IMR-90 (cell line): ENCODE measurements at places on chromosomes 13 and 19. TPM values are rescaled to one million over a fixed set of nuclear protein-coding genes. Genes with fewer than 3 reads are reported as not detected.

The ZIK1 gene
- total RNA-seq = 9.2 and 11.8 TPM in 2 replicates

- H3K36me3 ChIP-seq = no peaks in the 10 kb centered on the region
- no peak overlapping the region for H3K4me3 ChIP-seq
- H3K27me3 ChIP-seq = no peaks in the 10 kb centered on the region
- H3K4me1 ChIP-seq = peaks cover 17% of the 10 kb centered on the region
- H3K27ac ChIP-seq = no peak overlapping the region
These were observed 72.3 kb upstream of the POMP start for GRCh38 chr13:28586439-28587173.

DNA sequence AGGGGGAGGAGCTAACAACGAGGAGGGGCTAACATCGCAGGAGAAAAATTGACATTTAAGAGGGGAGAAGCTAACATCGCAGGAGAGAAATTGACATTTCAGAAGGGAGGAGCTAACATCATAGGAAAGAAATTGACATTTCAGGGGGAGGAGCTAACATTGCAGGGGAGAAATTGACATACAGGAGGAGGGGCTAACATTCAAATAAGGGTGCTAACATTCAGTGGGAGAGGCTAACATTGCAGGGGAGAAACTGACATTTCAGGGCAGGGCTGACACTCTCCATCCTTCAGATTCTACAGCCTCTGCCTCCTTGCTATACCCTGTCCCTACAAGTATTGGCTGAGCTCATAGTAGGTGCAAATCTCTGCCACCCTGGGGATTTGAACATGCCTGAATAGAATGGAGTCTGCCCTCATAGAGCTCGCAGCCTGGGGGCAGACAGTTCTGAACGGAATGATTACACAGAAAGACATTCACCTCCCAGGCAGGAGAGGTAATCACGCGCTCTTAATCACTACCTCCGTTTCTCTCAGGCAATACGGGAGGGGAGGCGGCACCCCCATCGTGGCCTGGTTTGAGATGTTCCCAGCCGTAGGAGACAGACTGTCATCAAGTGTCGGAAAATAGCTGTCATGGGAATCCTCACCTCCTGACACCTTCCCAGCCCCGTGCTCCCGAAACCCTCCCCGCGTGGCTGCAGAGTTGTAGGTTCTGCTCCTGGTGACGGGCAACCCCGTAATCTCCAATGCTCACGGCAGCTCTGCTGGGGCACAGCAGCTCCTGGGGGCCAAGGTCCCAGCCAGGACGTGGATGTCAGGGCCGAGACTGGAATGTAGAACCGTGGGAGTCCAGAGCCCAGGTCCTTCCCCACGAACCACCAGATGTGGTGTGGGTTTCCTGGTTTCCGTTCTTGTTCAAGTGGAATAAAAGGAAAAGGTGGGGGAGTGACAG lies 9.5 kb downstream of the GPR32 start:
- no peak overlapping the region for H3K4me3 ChIP-seq
- peaks cover 32% of the 10 kb centered on the region for H3K27me3 ChIP-seq
- no peaks in the 10 kb centered on the region for H3K36me3 ChIP-seq
- no peak overlapping the region for H3K27ac ChIP-seq

DNA sequence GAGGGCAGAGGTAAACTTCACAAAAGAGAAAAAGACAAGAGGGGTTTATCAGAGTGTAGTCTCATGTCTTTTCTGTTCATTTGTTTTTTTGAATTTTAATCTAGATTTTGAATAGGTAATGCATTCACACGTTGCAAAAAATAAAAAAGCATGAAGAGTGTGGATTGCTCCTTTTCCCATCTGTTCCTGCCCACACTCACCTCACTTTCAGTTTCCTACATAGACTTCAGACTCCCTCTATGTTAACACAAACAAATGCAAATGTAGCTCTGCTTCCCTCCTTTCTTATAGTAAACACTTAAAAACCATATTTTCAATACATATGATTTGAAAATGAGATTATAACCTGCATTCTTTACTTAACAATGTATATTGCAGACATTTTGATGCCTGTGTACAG lies 20.3 kb downstream of the TNFSF13B start:
- no peak overlapping the region for H3K4me3 ChIP-seq
- H3K4me1 ChIP-seq = no peaks in the 10 kb centered on the region
- no peak overlapping the region for H3K27ac ChIP-seq

DNA sequence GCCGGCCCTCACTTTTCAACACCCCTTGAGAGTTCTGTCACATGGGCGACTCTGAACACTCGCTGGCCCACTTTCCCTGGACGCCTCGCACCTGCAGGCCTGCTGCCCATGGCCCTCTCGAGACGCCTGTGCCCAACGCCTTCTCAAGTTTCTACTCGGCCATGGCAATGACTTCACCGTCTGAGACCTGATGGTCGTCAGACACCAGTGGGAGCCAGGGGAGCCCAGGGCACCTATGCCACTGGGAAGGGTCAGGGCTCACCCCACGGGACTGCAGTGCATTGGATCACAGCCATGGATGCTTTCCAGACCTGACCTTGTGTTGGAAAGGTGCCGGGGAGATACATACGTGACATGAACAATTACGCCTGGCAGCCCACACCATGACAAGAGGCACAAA lies 60.1 kb downstream of the KLF2 start:
- H3K4me1 ChIP-seq = peaks cover 2% of the 10 kb centered on the region; the same call in 1 of the 2 replicates
- no peak for DNase-seq
- H3K4me3 ChIP-seq = no peak overlapping the region
- peaks cover 25% of the 10 kb centered on the region for H3K36me3 ChIP-seq

The PEX11G gene
- total RNA-seq = 0.72 and 1.1 TPM in 2 replicates

- H3K4me3 ChIP-seq = no peak overlapping the region
- no peaks in the 10 kb centered on the region for H3K36me3 ChIP-seq
- no peaks in the 10 kb centered on the region for H3K4me1 ChIP-seq
- no peak for DNase-seq
These were observed 957.2 kb downstream of the SLITRK1 start for GRCh38 chr13:82925114-82925513.

GRCh38 chr13:42043676-42044075 lies 4.8 kb upstream of the DGKH start:
- no peaks in the 10 kb centered on the region for H3K27me3 ChIP-seq
- no peak for DNase-seq
- peaks cover 6% of the 10 kb centered on the region for H3K4me1 ChIP-seq
- H3K27ac ChIP-seq = no peak overlapping the region

DNA sequence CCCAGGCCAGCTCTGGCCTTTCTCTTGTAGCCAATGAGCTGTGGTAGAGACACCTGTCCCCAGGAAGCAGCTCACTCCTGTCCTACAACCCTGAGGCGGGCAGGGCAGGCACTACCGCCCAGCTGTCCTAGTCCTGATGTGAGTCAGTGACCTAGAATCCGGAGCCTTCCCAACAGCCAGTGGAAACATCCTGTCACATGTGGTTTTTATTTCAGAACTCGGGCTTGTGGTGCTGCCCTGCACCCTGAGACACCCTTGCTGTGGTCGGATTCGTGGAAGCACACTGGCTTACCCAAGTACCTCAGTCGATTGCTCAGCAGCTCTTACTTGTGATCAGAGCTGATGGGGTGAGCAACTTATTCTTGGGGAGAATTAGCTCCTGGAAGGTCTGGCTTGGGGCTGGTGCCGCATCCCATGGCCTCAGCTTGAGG lies 83.6 kb upstream of the ARHGEF7 start:
- no peak overlapping the region for H3K27ac ChIP-seq
- no peaks in the 10 kb centered on the region for H3K27me3 ChIP-seq
- no peaks in the 10 kb centered on the region for H3K36me3 ChIP-seq
- peak; percentile 58 for DNase-seq
- peaks cover 6% of the 10 kb centered on the region for H3K4me1 ChIP-seq

The PRRG2 gene
- under 0.01 and 0.54 TPM in 2 replicates for total RNA-seq

DNA sequence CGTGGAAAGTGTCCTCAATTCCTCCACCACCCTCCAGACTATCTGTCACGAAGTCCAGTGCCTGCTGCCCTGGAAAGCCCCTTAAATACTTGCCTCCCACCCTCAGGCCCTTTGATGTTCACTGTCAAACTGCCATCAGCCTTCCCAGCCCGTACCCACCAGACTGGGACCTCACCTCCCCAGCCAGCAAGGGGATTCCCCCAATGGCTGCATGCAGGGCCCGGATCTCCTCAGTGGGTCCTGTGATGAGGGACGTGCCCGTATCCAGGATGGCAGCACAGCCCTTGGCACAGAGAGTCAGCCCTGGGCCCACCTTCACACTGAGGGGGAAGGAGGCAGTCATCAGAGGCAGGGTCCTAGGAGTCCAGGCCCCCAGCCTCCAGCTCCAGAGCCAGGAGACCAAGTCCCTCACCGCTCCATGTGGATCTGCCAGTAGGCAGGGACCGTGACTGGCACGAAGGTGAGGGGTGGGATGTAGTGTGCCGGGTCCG lies 6.1 kb downstream of the NAPSA start:
- no peak overlapping the region for H3K4me3 ChIP-seq
- H3K36me3 ChIP-seq = no peaks in the 10 kb centered on the region
- H3K27me3 ChIP-seq = peaks cover 8% of the 10 kb centered on the region
- H3K4me1 ChIP-seq = no peaks in the 10 kb centered on the region
- DNase-seq = no peak

DNA sequence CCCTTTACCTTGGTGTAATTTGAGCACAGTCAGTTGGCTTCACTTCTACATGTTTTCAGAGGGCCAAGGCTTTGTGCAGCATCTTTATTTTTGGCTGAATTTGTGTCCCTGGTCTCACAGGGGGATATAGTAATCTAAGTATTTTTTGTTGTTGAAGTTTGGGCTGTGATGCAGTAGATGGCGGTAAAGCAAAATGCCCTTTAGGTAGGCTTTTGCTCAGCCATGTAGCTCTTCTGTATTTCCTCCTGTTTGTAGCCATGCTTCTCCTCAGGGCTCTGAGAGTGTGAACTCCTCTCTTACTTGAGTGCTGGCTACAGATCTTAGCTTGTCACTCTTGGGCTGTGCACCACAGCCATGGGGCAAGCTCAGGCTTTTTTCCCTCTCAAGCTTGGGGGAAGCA lies 328.6 kb downstream of the SLITRK5 start:
- no peak for DNase-seq
- no peak overlapping the region for H3K4me3 ChIP-seq
- H3K27me3 ChIP-seq = no peaks in the 10 kb centered on the region
- H3K4me1 ChIP-seq = no peaks in the 10 kb centered on the region
- no peaks in the 10 kb centered on the region for H3K36me3 ChIP-seq

- peak; percentile 54 for DNase-seq
- peaks cover 6% of the 10 kb centered on the region; the same call in 1 of the 2 replicates for H3K27me3 ChIP-seq
- H3K4me3 ChIP-seq = no peak overlapping the region
- no peaks in the 10 kb centered on the region for H3K4me1 ChIP-seq
- no peaks in the 10 kb centered on the region for H3K36me3 ChIP-seq
These were observed 20.6 kb upstream of the CABP5 start for GRCh38 chr19:48064509-48064908.

DNA sequence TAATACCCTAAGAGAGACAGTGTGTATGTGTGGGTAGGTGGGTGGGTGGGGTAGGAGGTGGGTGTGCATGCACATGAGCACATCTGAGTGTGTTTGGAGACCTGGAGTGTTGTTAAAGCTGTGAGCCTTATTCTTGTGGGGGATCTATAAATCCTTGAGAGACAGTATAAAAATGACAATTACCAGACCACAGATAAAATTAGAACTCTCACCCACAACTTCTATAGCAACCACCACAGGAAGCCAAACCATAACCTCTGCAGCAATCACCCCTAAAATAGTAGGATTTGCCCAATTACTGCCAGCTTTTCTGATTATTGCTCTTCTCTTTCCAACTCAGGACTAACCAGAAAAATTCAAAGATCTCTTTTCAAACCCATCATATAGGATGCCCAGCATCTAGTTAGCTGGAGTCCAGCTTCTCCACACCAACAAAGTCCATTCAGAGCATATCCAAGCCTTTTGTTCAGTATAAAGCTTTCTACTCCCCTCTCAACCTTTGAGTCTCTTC lies 93.4 kb upstream of the SLITRK1 start:
- no peaks in the 10 kb centered on the region for H3K27me3 ChIP-seq
- no peak for DNase-seq
- no peak overlapping the region for H3K4me3 ChIP-seq
- H3K4me1 ChIP-seq = no peaks in the 10 kb centered on the region
- no peaks in the 10 kb centered on the region for H3K36me3 ChIP-seq
- H3K27ac ChIP-seq = no peak overlapping the region

- H3K27ac ChIP-seq = no peak overlapping the region
- DNase-seq = no peak
- no peak overlapping the region for H3K4me3 ChIP-seq
- no peaks in the 10 kb centered on the region for H3K4me1 ChIP-seq
- peaks cover 2% of the 10 kb centered on the region; the same call in 1 of the 2 replicates for H3K36me3 ChIP-seq
These were observed 45.0 kb downstream of the RASA3 start for GRCh38 chr13:114087430-114087829.

DNA sequence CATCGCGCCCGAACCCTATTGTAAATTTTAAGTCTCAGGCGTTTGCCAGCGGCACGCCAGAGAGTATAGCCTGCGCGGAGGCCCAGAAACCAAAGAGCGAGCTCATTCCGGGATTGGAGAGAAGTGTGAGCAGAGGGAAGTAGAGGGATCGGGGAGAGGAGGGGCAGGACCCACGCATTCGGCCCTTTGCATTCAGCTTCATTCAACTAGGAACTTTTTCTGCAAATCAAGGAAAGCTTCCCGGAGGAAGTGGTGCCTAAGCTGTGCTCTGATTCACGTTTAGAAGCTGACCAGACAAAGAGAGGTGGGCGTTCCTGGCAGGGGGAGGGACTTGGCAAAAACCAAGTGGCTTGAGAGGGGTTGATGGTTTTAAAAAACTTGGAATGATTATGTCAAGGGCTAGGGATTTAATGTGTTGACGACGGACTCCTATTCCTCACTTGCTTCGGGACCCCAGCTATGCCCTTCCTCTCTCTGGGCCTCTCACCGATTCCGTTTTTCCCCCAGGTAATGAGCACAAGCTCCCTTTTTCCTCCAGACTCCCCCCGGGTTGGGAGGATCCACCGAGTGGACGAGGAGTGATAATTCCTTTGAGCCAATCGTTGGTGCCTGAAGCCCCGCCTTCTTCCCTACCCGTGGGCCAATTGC lies 811 bp upstream of the PRMT1 start:
- DNase-seq = peak; percentile 95
- peak overlapping the region; percentile 43 for H3K4me3 ChIP-seq
- H3K4me1 ChIP-seq = peaks cover 16% of the 10 kb centered on the region
- no peaks in the 10 kb centered on the region for H3K36me3 ChIP-seq
- no peaks in the 10 kb centered on the region for H3K27me3 ChIP-seq
- H3K27ac ChIP-seq = peak overlapping the region; percentile 91

GRCh38 chr19:29517946-29518345 lies 7.8 kb upstream of the VSTM2B start:
- no peak overlapping the region for H3K27ac ChIP-seq
- no peak for DNase-seq
- H3K4me1 ChIP-seq = no peaks in the 10 kb centered on the region
- H3K27me3 ChIP-seq = peaks cover 2% of the 10 kb centered on the region; the same call in 1 of the 2 replicates
- H3K4me3 ChIP-seq = no peak overlapping the region
- no peaks in the 10 kb centered on the region for H3K36me3 ChIP-seq

The ELOF1 gene
- 62.4 and 121 TPM in 2 replicates for total RNA-seq

GRCh38 chr13:44140146-44140545 lies 233.5 kb upstream of the SERP2 start:
- H3K27ac ChIP-seq = no peak overlapping the region
- H3K4me1 ChIP-seq = peaks cover 10% of the 10 kb centered on the region
- DNase-seq = no peak

The GNA15 gene
- 0.18 and 0.28 TPM in 2 replicates for total RNA-seq

The CCDC70 gene
- not detected in 2 replicates for total RNA-seq

The LENG9 gene
- total RNA-seq = 0.83 and 1.1 TPM in 2 replicates
